Endodermal cell (in vitro differentiated cells): ENCODE measurements at places on chromosomes 2 and 18. TPM values are rescaled to one million over a fixed set of nuclear protein-coding genes. Genes with fewer than 3 reads are reported as not detected.

SLC23A3 gene
- 0.46 to 0.65 TPM in 2 of 3 replicates, not detected in the other for total RNA-seq

DSEL gene
- total RNA-seq, result 9.0 and 9.1 TPM in 2 replicates

TFPI gene
- 34.3 and 35.5 TPM in 2 replicates for total RNA-seq

SKA1 gene
- 35.9 to 70.6 TPM (median 70.0 TPM) in 3 replicates for total RNA-seq

STARD6 gene
- not detected in 3 replicates for total RNA-seq

MBOAT2 gene
- 51.0 to 63.5 TPM (median 57.0 TPM) in 3 replicates for total RNA-seq

RGPD8 gene
- total RNA-seq, result 12.6 and 17.1 TPM in 2 replicates

GRCh38 chr18:48627216-48627615 is 88.4 kb downstream of the CTIF start:
- H3K27me3 ChIP-seq, result no peaks in the 10 kb centered on the region
- DNase-seq, result no peak
- peaks cover 27% of the 10 kb centered on the region for H3K36me3 ChIP-seq
- no peak overlapping the region for H3K4me3 ChIP-seq

- no peak overlapping the region for H3K27ac ChIP-seq
- no peak overlapping the region for H3K4me3 ChIP-seq
- DNase-seq, result no peak
- peaks cover 49% of the 10 kb centered on the region for H3K36me3 ChIP-seq
Measured at GRCh38 chr2:54598347-54599325, 124.8 kb upstream of the EML6 start.

- no peak overlapping the region for H3K4me3 ChIP-seq
- no peaks in the 10 kb centered on the region for H3K4me1 ChIP-seq
- H3K27me3 ChIP-seq, result no peaks in the 10 kb centered on the region
- H3K36me3 ChIP-seq, result no peaks in the 10 kb centered on the region
- no peak overlapping the region for H3K27ac ChIP-seq
- no peak for DNase-seq
Measured at GRCh38 chr18:69432847-69433246, 32.2 kb downstream of the DOK6 start.

DNA sequence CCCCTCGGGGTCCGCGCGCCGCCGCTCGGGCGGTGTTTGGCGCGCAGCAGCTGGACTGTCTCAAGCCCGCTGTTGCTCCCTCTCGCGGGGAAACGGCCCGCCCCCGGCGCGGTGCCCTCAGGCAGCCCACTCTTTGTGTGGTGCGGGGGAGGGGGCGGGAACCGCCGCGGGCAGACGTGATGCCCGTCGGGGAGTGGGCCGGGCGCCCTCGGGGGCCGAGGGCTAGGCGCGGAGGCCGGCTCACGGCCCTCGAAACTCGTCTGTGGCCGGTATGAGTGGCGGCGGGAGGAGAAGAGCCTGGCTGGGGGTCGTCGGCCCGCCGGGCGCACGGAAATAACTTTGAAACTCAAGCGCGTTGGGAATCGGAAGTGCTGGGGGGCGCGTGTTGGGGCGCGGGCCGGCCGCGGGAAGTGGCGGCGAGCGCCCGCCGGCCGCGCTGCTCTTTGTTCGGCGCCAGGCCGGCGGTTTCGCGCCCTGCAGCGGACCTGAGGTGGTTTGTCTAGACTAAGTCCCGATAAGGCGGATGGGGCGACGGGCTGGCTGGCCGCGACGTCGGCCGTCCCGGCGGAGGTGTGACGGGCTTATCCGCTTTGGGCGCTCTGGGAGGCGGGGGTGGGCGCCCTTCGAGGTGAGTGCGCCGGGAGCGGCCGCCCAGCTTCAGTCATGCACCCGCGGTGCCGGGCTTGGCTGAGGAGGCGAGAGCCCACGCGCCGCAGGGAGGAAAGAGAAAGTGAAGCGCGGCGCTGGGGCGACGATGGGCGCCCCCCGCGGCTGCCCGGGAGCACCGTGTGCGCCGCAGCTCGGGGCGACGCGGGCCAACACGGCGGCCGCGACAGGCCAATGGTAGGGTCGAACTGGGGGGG is 679 bp downstream of the PTMA start:
- no peaks in the 10 kb centered on the region for H3K4me1 ChIP-seq
- DNase-seq, result peak; percentile 61
- no peaks in the 10 kb centered on the region for H3K27me3 ChIP-seq
- peaks cover 30% of the 10 kb centered on the region for H3K36me3 ChIP-seq
- H3K4me3 ChIP-seq, result peak overlapping the region; percentile 95

DNA sequence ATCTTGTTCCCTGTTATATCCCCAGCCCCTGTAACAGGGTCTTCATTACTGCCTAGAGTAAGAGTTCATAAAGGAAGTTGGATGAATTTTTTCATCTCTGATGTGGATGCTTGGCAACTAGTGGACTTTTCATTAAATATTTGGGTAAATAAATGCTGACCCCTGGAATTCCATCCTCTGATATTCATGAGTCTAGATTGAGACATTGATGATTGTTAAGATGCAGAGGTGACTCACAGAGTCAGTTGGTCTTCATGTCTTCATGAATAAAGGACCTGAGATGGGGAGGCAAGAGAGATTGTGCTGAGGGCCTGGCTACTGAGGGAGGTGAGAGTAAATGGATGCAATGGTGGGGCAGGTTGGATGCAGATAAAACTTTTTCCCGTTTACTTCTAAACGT is 132.7 kb upstream of the NT5C1B start:
- H3K27ac ChIP-seq, result no peak overlapping the region
- no peaks in the 10 kb centered on the region for H3K27me3 ChIP-seq
- no peak for DNase-seq
- H3K4me1 ChIP-seq, result no peaks in the 10 kb centered on the region
- no peak overlapping the region for H3K4me3 ChIP-seq
- H3K36me3 ChIP-seq, result no peaks in the 10 kb centered on the region
